SJSA1 (cell line): ENCODE measurements at places on chromosomes 5 and 9. TPM values are rescaled to one million over a fixed set of nuclear protein-coding genes. Genes with fewer than 3 reads are reported as not detected.

- no peak for DNase-seq
Measured at GRCh38 chr5:151128817-151129216, 28.8 kb downstream of the ANXA6 start.

DIMT1 gene
- total RNA-seq = 22.4 and 43.8 TPM in 2 replicates

LCN1 gene
- not detected in 2 replicates for total RNA-seq

- DNase-seq = no peak
Measured at GRCh38 chr9:130173666-130173983, 1.4 kb downstream of the NCS1 start.

CDH10 gene
- total RNA-seq = not detected in 2 replicates

GRCh38 chr9:95722141-95722540 lies 153.3 kb upstream of the ERCC6L2 start:
- no peak for DNase-seq

- no peak for DNase-seq
Measured at GRCh38 chr5:159190170-159190569, 19.2 kb downstream of the RNF145 start.

DNA sequence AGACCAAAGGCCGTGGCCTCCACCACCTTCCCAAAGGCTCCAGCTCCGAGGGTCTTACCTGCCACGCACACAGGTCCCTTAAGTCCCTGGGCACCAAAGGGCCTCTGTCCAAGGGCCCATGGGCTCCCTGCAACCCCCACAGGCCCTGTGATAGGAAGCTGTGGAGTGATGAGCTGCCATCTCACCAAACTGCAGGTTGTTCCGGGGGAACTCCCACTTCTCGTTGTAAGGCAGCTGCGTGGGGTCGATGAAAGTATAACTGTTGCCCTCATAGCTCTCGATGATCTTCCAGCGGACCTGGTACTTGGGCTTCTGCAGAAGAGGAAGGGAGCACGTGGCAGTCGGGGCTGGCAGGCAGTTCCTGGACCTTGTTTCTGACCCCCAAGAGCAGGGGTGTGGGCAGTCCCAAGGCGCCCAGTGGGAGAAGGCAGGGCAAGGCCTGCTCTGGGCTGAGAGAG lies 24.8 kb downstream of the CSF1R start:
- no peak for DNase-seq
